ENCODE measurements at places on chromosomes 1 and 21. TPM values are rescaled to one million over a fixed set of nuclear protein-coding genes. Genes with fewer than 3 reads are reported as not detected.
A peak's percentile ranks its signal among the peaks of the same experiment; 100 is the strongest.

DNA sequence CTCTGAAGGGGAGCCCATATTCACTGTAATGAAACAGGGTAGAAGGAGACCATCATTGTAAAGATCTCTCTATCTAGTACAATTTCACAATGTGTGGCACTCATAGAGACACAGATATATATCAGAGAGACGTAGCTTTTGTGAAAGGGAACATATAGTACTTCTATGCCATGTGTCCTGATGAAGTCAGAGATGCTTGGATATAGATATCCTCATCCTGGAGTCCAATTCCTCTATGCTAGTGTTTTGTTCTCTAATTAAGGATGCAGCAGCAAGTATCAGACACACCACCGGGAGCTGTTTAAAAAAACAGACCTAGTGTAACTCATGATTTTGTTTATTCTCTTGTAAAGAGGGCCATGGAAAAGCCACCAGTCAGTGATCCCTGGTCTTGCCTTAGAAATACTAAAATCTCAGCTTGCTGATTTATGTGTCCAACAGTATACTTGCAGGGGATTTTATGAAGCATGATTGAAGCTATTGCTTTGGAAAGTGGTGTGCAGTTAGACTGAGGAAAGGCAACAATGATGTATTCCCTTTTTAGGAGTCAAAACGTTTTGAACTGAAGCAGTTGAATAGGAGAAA is 2.5 kb downstream of the NCAM2 start:
- no peak for DNase-seq

DNA sequence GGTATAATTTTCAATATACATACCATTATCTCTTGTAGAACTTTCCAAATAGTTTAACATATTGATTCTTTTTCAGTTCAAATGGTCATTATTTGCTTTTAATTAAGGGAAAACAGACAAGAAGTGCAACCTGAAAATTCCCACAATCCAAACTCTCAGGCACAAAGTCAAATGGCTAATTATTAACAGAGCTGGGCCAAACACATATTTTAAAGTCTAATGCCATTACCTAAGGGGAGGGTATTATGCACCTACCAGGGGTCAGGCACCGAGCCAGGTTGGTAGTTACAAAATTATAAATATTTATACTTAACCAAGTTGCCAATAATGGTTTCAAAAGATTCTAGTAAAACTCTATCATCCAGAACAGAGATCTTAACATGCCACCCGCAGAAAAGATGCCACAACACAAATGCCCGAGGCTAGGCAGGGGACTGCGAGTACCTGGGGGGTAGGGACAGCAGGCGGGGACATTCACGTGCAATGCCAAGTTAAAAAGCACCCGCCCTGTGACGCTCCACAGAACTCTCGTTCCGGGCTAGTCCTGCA is 15.0 kb downstream of the LBR start:
- no peak for DNase-seq

- no peak for DNase-seq
Measured at GRCh38 chr1:5551274-5551975, 440.8 kb downstream of the NPHP4 start.

- no peak for DNase-seq
Measured at GRCh38 chr1:36023098-36023769, 60.7 kb upstream of the TEKT2 start.

DNA sequence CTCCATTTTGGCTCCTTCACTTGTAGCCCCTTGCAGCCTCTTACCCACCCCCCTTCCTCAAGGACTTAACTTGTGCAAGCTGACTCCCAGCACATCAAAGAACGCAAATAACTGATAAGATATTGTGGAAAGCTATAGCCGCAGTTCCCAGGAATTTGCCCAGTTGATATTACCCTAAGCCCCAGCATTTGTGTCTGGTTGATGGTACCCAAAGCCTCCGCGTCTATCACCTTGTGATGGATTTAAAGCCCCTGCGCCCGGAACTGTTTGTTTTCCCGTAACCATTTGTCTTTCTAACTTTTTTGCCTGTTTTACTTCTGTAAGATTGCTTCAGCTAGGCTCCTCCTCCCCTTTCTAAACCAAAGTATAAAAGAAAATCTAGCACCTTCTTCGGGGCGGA is 5.9 kb downstream of the YARS1 start:
- no peak for DNase-seq

- DNase-seq: no peak
Measured at GRCh38 chr1:238191170-238191569, 300.4 kb upstream of the ZP4 start.

- no peak for DNase-seq
Measured at GRCh38 chr1:177703888-177704446, 265.9 kb downstream of the SEC16B start.

GRCh38 chr1:60978421-60979357 is 103.7 kb upstream of the NFIA start:
- peak; percentile 42 for DNase-seq

- DNase-seq: no peak
Measured at GRCh38 chr1:15454256-15454655, 2.3 kb upstream of the CELA2A start.

GRCh38 chr1:87403061-87403820 is 74.6 kb downstream of the LMO4 start:
- no peak for DNase-seq

GRCh38 chr1:228316589-228317387 is 89.8 kb downstream of the TRIM11 start:
- DNase-seq: no peak

DNA sequence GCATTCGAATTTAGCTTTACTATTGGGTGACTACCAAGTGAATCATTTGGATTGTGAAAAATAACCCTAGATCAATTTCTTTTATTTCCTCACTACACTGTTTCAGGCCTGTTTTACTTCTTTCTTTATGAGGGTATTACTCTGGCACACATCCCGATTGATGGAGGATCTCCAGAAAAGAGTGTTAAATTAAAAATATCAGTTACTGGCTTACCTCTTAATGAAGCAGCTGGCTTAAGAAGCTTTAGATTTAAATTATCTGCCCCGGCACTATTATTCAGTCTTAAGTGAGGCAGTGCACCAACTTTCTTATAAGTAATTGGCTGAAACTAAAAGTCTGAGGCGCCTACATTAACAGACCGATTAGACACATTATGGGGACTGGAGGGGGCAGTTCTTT is 1097.4 kb downstream of the TTLL7 start:
- DNase-seq: no peak

DNA sequence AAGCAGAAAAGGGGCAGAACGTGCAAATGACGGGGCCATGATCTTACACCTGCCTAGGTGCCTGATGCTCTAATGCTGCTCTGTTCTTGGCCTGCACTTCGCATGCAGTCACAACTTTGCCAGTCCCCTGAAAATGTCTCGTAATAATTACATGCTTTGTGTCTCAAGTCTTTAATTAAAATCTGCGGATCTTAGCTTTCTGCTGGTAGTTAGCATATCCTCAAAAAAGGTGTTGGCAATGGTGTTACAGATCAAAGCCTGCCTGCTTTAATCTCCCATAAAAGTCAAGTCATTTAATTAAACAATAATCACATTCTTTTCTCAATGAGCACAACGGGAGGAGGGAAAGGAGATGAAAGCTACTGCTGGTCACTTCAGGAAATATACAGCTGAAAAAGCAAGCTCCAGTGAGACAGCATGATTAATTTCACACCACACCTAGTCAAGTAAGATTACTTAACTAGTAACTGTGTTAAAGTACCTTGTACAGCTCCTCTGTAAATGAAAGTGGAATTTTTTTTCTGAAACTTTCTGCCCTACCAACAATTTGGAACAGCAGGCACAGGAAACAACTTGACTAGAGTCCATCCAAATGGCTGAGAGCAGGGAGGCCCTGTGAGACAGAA is 45.8 kb downstream of the STX6 start:
- no peak for DNase-seq

- no peak for DNase-seq
Measured at GRCh38 chr1:85707267-85707989, 805 bp downstream of the ZNHIT6 start.

GRCh38 chr1:91550961-91551360 is 50.3 kb downstream of the CDC7 start:
- DNase-seq: no peak

- no peak for DNase-seq
Measured at GRCh38 chr1:112143871-112144441, 154.5 kb upstream of the KCND3 start.

DNA sequence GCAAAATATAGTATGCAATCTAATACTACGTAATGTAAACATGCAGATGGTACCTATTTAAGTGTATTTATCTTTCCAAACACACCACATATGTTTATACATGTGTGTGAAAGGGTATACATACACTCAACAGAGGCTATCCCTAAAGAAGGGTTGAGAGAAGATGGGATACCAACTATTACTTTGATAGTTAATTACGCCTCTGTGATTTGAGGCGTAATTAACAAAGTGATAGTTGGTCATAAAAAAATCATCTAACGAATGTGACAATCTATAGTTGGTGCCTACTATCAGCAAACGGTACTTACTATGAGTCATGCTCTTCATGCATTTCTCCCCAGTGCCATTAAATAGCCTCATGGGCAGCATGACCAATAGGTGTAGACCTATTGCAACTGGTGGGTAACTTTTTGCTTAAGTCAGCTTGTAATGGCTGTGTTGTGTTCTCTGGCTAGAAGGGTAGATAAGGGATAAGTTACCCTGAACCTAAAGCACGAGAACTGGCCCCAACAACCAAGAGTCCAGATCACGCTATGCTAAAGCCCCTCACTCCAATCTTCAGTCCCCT is 15.3 kb downstream of the RCAN1 start:
- no peak for DNase-seq

The AKR7A2 gene
- total RNA-seq: 50.6 TPM

The SYT14 gene
- not detected for total RNA-seq

The AMY1A gene
- total RNA-seq: not detected

The TYW3 gene
- total RNA-seq: 19.2 TPM

The DCDC2B gene
- total RNA-seq: not detected

The STPG1 gene
- 9.9 TPM for total RNA-seq

The SPRR2E gene
- total RNA-seq: not detected

The AJAP1 gene
- total RNA-seq: not detected

The IQCC gene
- total RNA-seq: 6.1 TPM
